HepG2 (cell line): ENCODE measurements at places on chromosomes 5 and 9.

DNA sequence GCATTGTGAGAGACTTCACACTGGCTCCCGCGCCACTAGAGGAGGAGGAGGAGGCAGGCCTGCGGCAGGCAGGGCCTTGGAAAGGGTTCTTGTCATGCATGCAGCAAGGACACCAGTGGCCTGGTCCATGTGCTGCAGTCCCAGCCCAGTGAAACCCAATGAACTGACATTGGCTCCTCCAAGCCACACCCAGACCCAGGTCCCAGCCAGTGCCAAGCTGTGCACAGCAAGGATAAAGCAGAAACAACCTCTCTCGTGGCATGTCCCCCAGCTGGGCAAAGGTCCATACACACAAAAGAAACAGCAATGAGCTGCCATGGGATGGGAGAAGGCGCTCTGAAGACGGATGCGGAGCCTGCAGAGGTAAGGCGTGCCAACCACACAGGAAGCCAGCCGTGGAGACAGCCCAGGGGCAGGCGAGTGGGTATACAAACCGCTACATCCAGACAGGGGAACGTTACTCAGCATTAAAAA lies 89.2 kb downstream of the SEMA4D start:
- DNase-seq: no peak

DNA sequence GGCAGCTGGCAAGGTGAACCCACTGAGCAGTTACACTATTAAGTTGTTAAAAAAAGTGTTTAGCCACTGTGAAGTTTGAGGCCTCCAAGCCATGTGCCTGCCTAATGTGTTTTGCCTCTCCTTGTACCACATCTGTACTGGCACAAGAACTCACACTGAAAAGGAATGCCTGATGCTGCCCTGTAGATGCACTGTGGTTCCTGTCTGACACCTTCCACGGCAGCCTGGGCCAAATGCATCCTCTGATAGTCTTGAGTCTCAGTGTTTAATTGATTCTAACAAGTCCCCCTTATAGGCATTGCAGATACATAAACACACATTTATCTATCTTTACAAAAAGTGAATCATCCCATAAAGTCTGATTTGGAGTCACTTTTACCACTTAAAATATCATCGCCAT lies 169.9 kb downstream of the TTC39B start:
- DNase-seq: no peak

- DNase-seq: no peak
These were observed 266.6 kb downstream of the CD180 start for GRCh38 chr5:66929995-66930394.

DNA sequence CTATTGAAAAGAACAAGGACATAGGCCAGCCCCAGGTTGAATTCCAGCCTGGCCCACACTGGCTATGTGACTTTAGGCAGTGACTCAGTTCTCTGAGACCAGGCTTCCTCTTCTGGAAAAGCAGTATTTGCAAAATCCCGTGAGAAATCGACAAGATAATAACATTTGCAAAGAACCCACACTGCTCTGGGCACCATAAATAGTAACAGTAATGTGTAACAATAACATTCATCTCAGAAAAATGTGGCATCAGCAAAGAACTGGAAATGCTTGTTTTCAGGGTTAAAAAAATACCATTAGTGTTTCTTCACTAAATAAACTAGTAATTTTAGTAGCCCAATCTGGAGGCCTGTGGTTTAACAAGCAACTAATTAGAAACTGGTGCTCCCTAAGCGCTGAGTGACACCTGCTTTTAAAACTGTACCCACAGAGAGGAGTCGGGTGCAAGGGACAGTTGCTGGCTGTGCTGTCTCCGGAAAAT lies 148.4 kb downstream of the TTLL11 start:
- no peak for DNase-seq

DNA sequence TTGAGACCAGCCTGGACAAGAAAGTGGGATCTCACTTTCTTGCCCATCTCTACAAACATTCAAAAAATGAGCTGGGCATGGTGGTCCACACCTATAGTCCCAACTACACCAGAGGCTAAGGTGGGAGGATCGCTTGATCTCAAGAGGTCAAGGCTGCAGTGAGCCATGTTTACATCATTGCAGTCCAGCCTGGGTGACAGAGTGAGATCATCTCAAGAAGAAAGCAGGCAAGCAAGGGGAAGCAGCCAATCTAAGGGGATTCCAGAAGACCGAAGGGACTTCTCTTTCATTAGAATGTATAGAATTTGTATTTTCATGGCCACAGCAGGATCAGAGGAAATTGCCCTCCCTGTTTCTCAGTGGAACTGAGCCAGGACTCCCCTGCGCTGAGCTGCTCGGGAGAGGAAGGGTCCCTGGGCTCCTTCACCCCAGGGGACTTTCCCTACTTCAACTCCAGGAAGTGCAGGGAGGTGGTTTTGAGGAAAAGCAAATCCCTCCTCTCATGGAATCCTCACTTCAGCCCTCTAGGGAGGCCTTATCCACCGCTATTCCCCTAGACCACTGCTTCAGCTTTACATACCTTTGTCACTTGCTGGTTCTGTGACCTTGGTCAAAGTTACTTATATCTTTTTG lies 12.1 kb downstream of the WWC1 start:
- no peak for DNase-seq

DNA sequence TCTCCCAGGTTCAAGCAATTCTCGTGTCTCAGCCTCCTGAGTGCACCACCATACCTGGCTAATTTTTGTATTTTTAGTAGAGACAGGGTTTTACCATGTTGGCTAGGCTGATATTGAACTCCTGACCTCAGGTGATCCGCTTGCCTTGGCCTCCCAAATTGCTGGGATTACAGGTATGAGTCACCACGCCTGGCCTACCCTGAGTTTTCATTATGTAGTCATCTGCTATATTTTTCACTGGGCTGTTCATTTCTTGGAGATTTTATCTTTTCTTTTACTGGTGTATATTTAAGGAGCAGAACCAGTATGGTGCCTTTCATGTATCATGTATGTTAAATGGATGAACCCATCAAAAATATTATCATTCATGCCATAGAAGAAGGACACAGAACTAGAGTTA lies 377.0 kb upstream of the ACTBL2 start:
- DNase-seq: no peak

DNA sequence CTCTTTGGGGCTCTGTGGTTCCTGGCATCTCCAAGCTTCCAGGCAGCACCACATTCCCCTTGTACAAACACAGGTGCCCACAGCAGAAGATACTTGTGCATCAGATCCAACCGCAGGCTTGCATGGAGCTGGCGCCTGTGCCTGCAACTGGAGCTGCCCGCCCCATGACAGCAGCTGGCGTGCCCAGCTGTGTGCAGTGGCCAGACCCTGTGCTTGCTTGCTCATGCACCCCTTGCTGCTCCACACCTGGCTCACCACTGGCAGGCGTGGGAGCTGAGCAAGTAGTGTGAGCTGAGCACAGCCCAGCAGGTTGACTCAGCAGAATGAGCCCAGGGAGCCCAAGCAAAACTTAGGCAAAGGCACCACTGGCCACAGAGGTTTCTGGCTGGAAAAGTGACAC lies 84.4 kb upstream of the STARD4 start:
- no peak for DNase-seq

DNA sequence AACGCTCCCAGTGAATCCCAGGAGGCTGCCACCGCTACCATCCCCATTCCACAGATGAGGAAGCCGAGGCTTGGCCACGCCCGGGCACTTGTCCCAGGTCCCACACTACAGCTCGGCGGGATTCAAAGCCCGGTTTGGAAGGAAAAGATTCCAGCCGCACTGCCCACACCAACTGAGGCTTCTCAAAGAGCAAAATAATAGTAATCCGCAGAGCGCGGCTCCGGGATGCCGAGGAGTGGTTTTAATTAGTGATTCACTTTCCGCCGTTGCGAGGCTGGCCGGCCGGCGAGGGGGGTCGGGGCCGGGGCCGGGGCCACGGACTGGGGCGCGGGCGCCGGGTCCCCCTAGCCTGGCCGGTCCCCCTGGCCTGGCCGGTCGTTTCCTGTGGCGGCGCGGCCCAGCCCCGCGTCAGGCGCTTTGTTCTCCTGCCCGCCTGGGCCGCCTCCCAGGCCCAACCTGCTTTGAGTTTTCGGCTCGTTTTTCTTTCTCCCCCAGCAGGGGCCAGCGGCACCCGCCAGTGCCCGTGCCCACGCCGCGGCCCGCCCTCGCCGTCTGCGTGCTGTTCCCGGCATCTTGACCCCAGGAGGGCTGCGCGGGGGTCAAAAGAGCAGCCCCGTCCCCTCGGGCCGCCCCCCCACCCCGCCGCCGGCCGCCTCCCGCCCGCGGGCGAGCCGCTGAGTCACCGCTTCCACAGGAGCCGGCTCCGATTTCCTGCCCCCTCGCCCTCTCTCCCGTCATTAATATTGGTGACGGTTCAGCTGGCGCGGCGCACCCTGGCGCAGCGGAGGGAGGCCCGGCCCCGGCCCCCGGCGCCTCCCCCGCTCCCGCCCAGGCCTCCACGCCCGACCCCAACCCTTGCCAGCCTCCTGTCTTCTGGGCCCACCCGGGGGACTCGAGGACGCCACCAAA lies 31.2 kb downstream of the FGF18 start:
- DNase-seq: no peak

DNA sequence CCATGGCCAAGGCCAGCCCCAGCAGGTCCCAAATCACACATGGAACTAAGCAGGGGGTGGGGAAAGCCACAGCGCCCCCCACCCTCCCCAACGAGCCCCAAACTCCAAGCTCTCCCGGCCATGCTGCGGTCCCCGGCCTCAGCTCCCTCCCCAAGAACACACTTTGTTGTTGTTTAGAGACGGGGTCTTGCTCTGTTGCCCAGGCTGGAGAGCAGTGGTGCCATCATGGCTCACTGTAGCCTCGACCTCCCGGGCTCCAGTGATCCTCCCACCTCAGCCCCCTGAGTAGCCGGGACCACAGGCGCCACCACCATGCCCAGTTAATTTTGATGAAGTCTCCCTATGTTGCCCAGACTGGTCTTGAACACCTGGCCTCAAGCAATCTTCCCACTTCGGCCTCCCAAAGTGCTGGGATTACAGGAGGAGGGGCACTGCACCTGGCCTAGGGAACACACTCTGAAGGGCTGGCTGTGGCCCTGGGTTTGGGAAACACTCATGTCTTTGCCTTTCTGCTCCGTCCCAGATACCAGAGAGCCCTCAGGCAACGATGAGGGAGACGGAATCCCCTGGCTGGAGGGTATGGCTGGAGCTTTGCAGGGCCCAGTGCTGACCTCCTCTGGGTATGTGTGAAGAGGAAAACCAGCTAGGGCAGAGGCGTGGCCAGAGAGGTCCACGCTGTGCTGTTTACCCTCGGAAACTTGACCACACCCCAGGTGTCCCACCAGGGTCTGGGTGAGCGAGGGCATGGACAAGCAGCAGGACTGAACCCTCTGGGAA lies 53.2 kb upstream of the UBAC1 start:
- DNase-seq: no peak

DNA sequence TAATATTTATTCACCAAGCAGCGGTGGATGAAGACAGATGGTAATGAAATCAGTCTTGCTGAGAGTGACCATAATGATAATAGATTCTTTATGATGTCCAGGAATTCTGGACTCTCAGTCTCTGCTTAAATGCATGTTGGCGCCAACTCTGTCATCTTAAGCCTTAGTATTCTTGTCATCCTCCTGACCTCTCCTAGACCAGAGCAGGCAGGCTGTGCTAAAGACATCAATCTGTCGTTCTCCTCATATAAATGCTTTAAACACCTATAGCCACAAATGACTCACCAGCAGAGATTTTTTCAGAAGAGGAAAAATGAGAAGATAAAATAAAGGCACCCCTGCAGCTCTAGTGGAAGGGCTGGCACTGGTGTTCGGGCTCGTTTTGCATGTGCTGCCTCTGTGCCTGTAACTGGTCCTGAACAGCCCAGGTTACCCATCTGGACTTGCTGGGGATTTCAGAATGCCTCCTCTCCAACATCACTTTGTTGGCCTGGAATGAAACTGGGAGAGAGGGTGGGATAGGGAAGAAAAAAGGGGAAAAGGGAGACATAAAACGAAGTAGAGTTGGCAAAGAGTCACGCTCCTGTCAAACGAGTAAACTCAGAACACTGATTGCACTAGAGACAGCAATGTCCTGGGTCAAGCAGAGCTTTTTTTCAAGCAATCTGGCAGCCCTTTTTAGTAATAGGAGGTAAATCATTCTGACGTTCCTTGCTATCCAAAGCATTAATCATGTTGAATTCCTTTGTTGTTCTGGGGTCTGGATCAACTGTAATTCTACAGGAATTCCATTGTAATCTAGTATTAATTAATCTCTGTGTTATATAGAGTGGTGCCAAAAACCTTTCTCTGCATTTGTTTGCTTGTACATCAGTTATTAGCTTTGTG lies 195.5 kb upstream of the CLINT1 start:
- DNase-seq: no peak

- no peak for DNase-seq
These were observed 496.0 kb upstream of the CLINT1 start for GRCh38 chr5:158354958-158355357.

GRCh38 chr5:116492016-116492623 lies 82.5 kb downstream of the SEMA6A start:
- peak; percentile 26 for DNase-seq

DNA sequence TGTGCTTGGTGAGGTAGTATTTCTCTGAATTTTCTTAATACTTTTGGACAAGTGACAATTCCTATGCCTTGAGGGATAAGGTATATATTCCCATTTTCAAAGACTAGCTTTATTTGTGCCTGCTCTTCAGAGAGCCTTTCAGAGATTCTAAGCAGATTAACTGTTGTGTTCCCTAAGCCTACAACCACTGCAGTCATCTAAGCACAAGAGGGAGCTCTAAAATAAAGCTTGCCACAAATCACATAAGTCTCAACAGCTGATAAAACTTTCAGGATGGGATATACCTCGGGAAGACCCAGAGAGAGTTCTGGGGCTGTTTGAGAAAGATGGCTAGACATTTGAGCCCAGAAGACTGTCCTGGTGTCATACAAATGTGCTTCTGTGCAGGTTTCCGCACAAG lies 157.3 kb downstream of the CYLC2 start:
- no peak for DNase-seq

DNA sequence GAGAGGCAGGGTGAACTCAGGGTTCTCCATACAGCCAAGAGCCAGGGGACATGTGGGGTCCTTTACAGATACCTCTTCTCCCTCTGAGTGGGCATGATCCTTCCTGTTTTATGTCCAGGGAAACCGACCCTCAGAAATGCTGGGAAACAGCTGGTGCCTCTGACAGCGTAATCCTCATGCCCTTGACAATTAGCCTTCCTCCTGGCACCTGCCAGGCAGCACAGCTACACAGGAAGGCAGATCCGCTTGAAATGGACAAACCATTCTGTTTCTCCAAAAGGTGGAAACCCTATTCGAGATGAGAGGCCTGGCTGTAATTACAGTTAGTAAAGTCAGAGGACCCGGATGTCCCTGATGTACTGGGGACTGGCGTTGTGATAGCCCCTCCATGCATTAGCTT lies 7.2 kb downstream of the ERGIC1 start:
- DNase-seq: no peak
